ENCODE measurements at places on chromosomes 3 and 15. TPM values are rescaled to one million over a fixed set of nuclear protein-coding genes. Genes with fewer than 3 reads are reported as not detected.

Gene MYO5C
- total RNA-seq = 15.3 TPM

GRCh38 chr3:106332884-106333283 lies 464.1 kb upstream of the CBLB start:
- no peak for DNase-seq

DNA sequence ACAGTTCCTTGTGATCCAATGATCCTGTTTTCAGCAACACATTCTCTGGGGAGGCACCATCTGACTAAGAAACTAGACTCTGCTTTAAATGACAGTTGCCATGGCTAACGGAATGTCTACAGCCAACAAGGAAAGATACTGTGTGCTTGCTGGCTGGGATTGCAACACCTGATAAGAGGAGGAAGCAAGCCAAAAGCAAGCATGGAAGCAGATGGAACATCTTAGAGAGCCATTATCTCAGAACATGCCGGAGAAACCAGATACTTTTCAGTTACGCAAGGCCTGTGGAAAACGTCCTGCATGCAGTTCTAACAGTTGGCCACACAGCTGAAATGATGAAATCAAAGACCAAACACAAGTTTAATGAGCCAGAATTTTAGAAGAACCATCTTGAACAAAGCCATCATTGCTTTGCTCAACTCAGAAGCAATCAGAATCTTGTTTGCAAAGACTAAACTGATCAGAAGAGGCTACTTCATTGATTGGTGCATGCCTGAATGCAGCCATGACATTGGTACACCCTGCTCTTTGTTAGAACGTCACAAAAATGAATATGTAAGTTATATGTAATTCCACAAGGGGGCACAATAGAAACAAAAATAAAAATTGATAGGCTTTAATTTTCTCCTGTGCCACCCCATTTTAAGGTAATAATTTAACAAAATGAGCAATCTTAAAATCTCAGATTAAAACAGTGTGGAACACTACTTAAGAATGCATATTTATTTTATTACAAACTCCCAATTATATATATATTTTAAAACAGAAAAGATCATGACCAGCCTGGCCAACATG lies 50.8 kb downstream of the GXYLT2 start:
- peak; percentile 54 for DNase-seq

- no peak for DNase-seq
Measured at GRCh38 chr3:23748398-23749110, 57.2 kb upstream of the UBE2E1 start.

- no peak for DNase-seq
Measured at GRCh38 chr3:30613133-30613825, 6.9 kb downstream of the TGFBR2 start.

Measured in aorta (tissue), 5 donors.